ENCODE measurements at places on chromosomes 6 and 20.

DNA sequence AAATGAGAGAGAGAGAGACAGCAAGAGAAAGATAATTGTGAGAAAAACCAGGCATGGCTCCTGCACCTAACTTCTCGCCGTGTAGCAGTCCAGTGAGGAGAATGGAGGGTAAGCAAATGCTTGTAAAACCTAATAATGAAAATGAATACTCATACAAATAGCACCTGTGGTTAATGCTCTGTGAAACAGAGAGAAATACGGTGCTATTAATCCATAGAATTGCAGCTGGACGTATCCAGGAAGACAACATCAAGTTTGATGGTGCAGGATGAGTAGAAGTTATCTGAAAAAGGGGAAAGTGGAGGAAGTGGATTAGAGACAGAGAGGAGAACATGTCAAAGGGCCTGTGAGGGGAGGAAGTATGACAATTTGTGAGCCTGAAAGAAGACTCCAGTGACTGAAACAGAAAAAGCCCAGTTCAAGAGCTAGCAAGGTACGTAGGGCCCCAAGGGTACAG, 89.4 kb upstream of the PAK5 start:
- DNase-seq, result no peak

DNA sequence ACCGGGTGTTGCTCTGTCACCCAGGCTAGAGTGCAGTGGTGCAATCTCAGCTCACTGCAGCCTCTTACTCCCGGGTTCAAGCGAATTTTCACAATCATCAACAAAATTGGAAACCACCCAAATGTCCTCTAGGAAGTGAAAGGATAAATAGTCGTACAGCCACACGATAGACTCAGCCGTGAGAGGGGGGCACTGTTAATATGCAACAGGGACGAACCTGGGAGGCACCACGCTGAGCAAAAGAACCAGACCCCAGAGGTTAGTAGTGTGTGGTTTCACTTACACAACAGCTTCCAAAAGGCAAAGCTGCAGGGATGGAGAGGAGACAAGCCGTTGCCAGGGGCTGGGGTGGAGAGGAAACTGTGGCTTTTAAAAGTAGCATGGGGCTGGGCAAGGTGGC, 30.1 kb upstream of the NTSR1 start:
- DNase-seq, result no peak

DNA sequence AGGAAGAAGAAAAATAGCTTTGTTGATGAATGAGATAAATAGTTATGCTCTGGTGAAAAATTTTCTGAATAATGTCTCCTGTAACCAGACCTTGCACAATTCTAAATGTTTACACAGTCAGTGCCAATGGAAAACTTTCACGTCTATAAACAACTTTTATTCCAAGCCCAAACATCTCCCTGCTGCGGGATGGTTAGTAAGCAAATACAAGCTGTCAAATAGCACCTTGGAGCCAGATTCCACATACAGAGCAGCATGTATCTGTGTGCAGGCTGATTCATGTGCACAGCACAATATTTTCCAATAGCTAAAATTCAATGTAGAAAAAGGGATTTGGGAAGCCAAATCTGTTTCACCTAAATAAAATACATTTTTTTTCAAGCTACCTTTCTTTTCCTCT, 813.3 kb downstream of the HACE1 start:
- DNase-seq, result no peak

GRCh38 chr20:24771542-24772061, 177.5 kb upstream of the CST7 start:
- DNase-seq, result no peak

DNA sequence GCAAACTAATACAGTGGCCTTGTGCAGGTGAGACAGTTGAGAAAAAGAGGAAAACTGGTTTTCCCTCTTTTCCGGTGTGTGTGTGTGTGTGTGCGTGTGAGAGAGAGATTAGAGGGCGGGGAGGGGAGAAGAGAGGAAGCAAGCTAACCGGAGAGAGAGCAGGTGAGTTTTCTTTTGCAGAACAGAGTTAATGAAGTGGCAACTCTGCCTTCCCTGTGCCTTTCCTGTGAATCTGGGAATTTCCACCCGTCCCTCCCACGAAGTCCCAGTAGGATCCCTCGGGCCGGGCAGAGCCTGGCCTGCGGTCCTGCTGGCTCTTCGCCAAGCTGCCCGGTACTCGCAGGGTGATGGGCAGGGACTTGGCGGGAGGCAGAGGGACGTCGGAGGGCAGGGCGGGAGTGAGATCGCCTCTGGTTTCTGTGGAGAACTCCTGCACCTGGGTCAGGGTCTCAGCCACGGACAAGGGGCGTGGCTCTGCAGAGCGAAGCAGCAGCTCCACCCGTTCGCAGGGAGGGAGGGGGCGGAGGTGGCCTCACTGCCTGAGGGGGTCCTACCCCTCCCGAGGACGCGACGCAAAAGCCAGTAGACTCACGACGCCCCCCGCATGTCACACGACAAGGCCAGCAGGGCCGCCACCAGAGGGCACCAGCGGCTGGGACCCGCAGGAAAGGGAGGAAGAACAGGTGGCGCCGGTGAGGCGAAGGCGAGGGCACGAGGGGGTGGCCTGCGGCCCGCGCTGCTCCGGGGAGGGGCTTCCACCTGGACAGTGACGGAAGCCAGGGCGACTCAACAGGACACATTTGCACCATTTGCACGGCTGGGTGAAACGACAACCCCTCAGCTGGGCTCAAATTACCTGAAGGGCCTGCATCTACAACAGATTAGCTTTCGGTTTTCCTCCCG, 51.2 kb upstream of the RNF182 start:
- DNase-seq, result peak; percentile 56

- DNase-seq, result no peak
Measured at GRCh38 chr6:151089978-151090377, 149.8 kb upstream of the AKAP12 start.

DNA sequence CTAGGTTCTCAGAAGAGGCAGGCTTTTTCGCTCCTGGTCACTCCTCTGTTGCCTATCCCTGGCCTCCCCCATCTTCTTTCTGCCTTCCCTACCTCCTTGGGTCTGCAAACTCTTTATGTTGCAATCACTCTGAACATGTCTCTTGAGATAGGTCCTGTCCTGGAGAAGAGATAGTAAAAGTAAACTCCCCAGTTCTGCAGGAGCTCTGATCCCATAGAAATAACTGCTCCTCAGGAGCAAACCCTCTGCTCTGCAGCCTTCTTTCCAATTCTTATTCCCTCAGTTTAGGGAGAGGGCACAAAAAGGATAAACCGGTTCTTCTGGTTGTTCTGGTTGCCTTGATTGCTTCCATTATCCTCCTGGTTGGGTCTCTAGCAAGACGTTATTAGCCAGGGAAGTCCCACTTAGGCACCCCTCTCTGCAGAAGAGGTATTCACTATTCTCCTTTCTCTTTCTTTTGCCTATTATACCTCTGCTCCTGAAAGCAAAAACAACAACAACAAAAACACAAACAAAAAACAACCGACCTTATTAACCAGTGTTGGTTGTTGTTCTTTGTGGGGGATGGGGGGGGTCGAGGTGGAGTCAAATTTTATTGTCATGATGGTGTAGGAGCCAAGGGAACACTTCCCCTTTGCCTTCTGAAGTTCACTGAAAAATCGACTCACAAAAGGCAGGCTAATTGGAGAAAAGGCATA, 973 bp downstream of the TRIM38 start:
- no peak for DNase-seq

DNA sequence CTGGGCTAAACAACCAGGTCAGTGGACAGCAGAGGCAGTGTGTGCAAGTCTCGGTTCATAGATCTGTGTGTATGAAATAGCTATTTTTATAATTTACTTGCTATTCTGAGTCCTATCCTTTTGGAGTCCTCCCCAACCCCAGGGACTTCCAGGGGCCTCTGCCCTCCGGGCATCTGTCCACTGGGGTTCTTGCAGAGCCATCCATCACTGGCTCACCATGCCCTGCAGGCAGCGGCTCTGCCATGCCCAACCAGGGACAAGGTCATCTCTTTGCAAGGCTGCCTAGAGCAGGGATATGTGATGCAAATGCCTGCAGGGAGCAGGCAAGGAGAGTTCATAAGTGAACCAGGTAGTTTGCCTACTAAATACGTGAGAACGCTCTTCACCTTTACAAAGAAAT, 10.5 kb upstream of the BEND3 start:
- DNase-seq, result no peak

DNA sequence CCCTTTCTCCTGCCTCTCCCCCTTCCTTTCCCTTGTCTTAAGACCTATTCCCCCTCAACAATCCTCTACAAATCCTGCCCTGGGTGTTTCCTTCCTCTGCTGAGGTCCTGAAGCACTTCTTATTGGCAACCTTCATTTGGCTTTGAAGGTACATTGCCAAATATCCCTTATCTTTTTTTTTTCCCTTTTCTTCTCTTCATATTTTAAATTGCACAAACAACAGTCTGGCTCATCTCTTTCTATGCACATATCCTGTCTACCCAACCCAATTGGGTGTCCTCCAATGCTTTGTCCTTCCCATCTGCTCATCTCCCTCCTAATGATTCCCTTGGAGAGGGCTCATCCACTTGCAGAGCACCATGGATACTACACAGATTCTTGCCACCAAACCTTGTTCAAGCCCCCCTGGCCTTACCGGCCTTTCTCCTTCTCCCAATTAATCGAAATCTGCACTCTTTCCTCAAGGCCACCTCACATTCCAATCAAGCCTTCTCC, 537.9 kb upstream of the JARID2 start:
- no peak for DNase-seq

Measured in stimulated activated CD8-positive, alpha-beta memory T cell treated with anti-CD3 and anti-CD28 coated beads, Interleukin-7, amount 100 ng/mL, for 4 hours (primary cell).